Activated CD4-positive, alpha-beta T cell treated with anti-CD3 and anti-CD28 coated beads for 1 hour (primary cell): ENCODE measurements at places on chromosomes 3 and 15.

- DNase-seq: no peak
Observed at GRCh38 chr3:189797103-189797750, 166.0 kb downstream of the TP63 start.

DNA sequence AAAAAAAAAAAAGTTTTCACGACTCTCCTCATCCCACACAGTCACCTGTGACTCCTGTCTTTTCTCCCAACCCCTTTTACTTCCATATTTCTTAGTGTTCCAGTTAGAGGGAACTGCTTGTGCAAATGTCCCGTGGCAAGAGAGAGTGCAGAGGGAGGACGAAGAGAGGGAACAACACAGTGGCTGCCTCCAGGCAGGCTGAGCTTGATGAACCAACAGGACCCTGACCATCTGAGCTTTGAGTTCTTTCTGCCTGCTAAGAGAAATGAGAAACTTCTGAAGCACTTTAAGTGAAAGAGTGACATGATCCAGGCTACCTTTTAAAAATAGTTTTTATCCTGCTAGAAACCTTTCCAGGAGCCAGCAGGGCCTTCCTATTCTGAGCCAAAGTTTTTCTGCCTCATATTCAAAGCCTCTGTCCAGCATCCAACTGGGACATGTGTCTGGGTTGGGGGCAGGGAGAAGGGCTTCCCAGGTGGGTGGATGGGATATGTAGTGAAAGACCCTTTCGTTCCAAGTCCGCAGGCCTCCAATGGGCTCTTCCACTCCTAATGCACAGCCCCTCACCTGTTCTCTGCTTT is 239.9 kb downstream of the OPA1 start:
- DNase-seq: no peak

DNA sequence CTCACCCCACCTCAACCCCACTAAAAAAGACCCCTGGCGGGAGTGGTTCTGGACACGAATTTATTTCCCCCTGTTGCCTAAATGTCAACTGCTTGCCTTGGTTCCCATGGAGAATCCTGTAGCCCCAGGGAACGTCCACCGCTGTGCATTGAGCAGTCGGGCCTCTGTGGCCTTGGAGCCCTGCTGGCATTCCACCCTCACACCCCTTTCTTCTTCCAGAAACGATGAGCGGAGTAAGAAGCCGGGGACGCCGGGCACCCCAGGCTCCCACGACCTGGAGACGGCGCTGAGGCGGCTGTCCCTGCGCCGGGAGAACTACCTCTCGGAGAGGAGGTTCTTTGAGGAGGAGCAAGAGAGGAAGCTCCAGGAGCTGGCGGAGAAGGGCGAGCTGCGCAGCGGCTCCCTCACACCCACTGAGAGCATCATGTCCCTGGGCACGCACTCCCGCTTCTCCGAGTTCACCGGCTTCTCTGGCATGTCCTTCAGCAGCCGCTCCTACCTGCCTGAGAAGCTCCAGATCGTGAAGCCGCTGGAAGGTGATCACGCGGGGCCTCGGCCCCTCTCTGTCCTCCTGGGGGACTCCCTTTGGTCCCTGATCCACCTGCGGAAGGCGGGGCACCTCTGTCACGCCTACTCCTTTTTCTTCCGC is 63.6 kb downstream of the CCK start:
- no peak for DNase-seq

DNA sequence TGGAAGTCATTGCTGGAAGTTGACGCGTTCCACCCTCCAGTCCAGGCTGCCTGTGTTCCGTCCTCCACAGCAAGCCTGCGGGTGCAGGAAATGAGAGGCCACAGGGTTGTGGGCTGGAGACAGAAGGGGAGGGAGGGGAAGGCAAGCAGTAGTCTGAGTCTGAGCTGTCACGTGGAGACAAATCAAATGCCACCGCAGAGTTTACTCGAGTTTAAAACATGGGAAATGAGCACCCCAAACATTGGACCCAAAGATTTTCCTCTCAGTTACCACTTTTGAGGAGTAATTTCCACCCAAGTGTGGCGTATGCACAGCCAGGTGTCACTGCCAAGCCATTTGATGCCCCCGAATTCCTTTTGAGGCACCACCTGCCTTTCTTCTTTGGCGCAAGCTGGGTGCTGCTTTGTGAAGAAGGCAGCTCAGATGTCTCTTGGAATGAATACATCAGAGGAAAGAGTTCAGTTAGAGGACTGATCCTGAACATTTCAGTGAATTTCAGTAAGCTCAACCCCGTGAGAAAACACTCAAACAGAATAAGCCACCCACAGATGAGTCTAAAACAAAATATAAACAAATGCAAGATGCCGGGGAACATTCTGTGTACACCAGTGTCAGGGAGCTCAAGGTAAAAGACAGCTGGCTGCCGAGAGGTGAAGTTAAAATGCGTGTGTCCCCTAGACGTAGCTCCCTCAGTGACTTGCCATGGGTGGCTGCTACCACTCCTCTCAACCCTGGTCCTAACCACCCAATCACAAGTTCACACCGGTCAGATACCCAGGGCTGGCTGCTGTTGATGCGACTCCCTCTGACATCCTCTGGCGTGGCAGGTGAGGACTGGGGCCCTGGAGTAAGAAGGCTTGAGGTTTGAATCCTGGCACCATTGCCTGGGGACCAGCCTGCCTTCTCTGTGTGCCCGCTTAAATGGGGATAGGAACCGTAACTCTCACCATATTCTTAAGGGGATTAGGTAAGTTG is 203.8 kb downstream of the UACA start:
- peak; percentile 37 for DNase-seq

- DNase-seq: no peak
Observed at GRCh38 chr15:32840507-32841245, 122.9 kb downstream of the GREM1 start.

- DNase-seq: no peak
Observed at GRCh38 chr15:55255714-55256113, 33.9 kb downstream of the RAB27A start.

DNA sequence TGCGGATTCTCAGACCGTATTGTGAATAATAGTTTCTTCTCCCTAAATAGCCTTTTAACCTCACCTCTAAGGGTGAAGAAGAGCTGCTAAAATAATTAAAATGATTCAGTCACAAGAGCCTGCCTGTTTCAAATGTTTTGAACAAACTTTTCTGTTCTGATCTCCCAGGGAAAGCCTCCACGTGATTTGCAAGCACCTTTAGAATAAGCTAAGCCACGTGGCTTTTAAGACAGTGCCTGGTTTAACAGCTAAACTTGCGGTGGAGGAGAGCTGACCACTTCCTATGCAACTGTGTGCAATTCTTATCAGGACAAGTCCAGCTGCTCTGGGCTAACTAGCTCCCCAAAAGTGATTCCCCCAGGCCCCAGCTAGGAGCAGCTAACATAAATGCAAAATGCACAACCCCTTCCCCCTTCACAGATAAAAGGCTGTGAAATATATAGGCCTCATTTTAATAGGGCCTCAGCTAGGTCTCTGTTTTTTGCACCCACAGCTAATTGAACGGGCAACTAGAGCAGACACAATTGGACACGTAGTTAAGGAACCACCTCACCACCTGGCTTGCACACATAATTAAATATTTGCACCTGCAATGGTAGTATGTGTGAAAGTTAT is 401.2 kb upstream of the NR2F2 start:
- no peak for DNase-seq

DNA sequence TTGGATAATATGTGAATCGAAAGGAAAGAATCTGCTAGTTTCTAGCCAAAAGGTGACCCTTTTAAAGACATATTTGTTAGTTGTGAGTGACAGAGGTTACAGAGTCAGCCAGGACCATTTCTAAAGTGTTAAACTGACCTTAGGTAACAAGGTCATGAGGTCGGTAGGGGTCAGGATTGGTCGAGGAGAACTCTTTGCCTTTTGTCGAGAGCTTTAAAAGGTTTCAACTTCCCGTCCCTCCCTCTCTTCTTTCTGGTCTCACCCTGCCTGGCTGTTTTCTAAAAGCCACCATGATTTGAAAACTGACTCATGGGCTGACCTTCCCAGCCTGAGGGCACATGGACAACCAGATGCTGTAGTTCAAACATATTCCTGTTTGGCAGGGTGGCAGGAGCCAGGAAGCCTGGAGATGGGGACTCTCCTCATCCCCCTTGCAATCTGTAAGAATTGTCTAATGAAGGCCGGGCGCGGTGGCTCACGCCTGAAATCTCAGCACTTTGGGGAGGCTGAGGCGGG is 25.8 kb upstream of the PRTG start:
- no peak for DNase-seq

DNA sequence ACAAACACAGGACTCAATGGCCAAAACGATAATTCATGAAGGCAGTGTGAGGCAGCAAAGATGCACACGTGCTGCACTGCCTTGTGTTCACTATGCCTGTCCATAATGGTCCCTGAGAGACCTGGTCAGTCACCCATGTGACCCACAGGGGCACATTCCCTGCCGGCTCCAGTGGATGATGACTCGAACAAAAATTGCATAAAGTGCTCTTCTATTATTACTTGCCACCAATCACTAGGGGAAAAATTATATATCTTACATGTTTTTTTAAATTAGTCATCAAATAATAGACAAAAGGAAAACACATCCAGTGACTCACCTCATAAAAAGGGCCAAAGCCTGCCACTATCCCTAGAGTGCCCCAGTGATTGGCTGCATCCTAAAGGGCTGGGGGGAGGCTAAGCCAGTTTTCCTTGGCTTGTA is 47.5 kb downstream of the UBP1 start:
- no peak for DNase-seq

GRCh38 chr3:88142094-88142624 is 7.6 kb upstream of the C3orf38 start:
- no peak for DNase-seq

DNA sequence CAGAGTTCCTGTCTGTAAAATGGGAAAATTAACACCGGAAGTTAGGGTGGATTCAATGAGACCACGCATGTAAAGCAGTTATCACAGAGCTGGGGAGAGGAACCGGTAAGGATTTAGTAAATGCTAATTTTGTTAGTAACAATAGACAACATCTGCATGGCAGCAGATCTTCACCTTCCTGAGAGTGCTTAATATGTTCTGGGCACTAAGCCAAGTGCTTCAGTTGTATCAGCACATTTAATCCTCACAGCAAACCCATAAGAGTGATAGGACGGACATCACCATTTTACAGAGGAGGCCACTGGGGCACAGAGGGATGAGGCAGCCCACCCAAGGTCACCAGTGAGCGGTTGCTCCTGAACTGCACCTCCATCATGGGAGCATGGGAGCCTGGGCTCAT is 189.4 kb downstream of the WNT5A start:
- DNase-seq: no peak

GRCh38 chr15:80554560-80554959 is 140.6 kb upstream of the ABHD17C start:
- DNase-seq: no peak

DNA sequence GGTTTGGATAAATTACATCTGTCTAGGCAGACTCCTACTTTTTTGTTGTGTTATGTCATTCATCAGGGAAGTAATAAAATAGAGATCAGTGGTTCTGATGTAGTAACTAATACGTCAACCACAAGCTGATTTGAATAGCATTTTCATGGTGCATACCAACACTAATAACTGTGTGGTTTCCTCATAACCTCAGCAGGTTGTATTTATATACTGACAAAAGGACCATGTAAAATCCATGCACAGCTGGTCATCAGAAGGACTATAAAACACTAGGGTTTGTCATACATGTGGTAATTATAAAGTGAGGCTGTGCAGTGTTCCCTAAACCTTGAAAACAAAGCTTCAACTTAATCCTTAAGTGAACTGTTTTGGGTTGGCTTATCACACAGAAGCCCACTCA is 216.8 kb upstream of the RBMS3 start:
- no peak for DNase-seq

- DNase-seq: no peak
Observed at GRCh38 chr3:37229291-37229690, 54.9 kb upstream of the LRRFIP2 start.

GRCh38 chr15:65318870-65319356 is 14.4 kb downstream of the RNU5B-1 start:
- peak; percentile 62 for DNase-seq

GRCh38 chr3:14539742-14540491 is at the start of gene GRIP2:
GRIP2 (minus strand) TSS chr3:14540342; CDS start chr3:14540308, 34 bp downstream.
- DNase-seq: no peak

- no peak for DNase-seq
Observed at GRCh38 chr3:179898024-179898423, 138.7 kb downstream of the PEX5L start.

- DNase-seq: no peak
Observed at GRCh38 chr15:84638103-84638502, 16.0 kb downstream of the WDR73 start.

GRCh38 chr3:117118604-117119003 is 409.0 kb downstream of the TUSC7 start:
- no peak for DNase-seq

GRCh38 chr15:45414215-45414885 is 36.0 kb upstream of the GATM start:
- no peak for DNase-seq

DNA sequence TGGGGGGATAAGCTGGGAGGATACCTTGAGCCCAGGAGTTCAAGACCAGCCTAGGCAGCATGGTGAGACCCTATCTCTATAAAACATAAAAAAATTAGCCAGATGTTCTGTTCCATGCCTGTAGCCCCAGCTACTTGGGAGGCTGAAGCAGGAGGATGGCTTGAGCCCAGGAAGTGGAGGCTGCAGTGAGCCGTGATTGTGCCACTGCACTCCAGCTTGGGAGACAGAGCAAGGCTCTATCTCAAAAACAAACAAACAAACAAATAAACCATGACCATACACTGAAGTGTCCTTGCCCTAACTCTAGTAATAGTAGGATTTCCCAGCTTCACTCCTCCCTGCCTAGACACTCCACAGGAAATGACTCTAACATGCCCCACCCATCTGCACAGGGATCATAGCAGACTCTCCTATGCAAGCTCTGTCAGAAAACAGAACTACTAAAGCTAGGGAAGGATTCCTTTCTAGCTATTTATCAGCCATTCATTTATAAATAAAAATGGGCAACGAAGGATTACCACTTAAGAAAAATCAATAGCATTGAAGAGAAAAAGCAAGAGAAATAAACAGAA is 4.6 kb downstream of the ERICH6 start:
- no peak for DNase-seq

GRCh38 chr15:32818758-32819447 is 101.1 kb downstream of the GREM1 start:
- DNase-seq: no peak

DNA sequence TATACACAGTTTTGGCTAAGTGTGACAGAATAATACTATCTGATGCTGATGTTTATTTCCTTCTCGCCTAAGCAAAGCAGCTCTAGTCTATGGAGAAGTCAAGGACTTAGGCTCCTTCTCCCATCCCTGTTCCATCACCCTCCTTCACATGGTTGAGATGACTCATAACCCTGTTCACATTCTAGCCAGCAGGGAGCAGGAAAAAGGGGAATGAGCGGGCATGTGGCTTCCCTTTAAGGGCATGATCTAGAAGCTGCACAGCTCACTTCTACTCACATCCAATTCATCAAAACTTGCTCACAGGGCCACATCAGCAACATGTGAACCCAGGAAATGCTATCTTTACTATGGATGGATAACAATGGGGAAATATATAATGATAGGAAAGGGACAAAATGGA is 40.9 kb downstream of the CBLB start:
- no peak for DNase-seq

GRCh38 chr15:47296881-47297280 is 420.4 kb upstream of the SEMA6D start:
- DNase-seq: no peak

- DNase-seq: no peak
Observed at GRCh38 chr15:57330619-57331340, 45.5 kb upstream of the CGNL1 start.

GRCh38 chr3:48599077-48599501 is 4.0 kb upstream of the COL7A1 start:
- no peak for DNase-seq
